ENCODE measurements at places on chromosomes 6 and 20. TPM values are rescaled to one million over a fixed set of nuclear protein-coding genes. Genes with fewer than 3 reads are reported as not detected.

DNA sequence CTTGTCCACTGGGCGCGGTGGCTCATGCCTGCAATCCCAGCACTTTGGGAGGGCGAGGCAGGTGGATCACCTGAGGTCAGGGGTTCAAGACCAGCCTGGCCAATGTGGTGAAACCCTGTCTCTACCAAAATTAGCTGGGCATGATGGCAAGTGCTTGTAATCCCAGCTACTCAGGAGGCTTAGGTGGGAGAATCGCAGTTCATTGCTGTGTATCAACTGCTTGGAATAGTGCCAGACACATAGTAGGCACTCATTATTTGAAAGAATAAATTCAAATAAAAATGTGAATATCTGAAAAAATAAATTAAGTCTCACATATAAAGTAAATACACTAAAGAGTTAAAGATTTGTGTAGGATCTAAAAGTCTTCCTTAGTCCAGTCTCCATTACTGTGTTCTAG is 1.9 kb downstream of the PAK1IP1 start:
- no peak for ATAC-seq

GRCh38 chr20:34624629-34625028 is 52.3 kb downstream of the PIGU start:
- no peak for ATAC-seq

MAN1A1 gene
- total RNA-seq = 132 TPM

DNA sequence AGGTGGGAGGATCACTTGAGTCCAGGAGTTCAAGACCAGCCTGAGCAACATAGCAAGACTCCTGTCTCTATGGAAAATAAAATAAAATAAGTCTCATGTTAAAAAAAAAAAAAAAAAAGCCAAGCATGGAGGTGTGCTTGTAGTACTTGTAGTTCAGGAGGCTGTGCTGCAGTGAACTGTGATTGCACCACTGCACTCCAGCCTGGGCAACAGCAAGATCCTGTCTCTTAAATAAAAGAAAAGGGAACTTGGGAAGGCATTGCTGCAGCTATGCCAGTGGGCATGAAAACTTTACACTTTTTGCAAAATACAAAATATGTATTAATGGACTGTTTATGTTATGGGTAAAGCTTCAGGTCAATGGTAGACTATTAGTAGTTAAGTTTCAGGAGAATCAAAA is 37.5 kb upstream of the REV3L start:
- no peak for ATAC-seq

GRCh38 chr6:137120748-137121147 is 52.7 kb downstream of the IL22RA2 start:
- ATAC-seq = no peak

DNA sequence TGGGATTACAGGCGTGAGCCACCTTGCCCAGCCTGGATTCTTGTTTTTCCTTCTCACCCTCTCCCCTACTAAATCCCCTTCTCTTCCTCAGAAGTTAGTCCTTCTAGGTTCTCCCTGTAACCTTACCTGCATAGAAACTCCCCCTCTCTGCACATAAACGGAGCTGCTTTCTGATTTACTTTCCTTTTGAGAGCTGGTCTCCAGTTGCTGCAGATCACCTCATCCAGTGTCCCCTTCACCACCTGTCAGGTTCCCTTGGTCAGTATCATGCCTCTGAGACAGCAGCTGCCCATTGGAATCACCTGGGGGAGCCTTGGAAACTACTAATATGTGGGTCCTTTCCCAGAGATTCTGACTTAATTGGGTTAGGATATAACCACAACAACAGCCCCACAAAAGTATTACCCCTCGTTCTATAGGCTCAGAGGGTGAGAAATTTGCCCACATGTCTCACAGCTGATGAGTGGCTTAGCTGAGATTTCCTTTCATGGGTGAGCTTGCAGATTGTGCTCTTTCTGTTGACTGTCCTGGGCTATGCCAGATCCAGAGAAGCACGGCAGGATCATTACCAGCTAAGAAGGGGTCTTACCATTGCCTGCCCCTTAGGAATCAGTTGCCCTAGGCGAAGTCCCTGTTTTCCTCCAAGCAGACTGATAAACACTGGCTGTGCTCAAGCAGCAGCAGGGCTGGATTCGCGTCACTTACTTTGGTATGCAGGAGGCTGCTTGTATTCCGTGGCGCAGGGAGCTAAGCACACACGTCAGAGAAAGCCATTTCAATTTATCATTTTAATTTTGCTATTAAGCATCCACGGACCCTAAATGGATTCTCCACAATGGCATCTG is 51.3 kb downstream of the AKAP12 start:
- ATAC-seq = peak; percentile 89

DNA sequence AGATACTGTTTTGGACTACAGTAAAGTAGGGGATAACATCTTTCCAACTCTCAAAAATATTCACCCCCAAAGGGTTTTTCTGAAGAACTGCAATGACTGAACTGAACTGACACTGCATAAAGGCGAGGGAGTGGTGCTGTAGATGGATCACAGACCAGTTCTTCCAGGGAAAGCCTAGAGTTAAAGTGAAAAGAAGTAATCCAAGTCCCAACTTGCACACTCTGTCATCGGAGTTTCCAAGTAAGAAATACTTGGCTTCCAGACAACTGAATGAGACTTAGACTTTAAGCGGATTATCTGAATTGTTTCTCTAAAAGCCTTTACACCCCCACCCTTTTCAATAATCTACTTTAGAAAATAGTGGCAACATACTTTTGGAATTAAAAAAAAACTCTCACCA is 134.1 kb upstream of the PREP start:
- ATAC-seq = no peak

GPX5 gene
- total RNA-seq = not detected

GRCh38 chr6:39791850-39792539 is at the start of gene DAAM2:
Gene DAAM2, plus strand, starts transcription at chr6:39792376. Its CDS starts 63,927 bp downstream, at chr6:39856303.
- ATAC-seq = peak; percentile 89

DNA sequence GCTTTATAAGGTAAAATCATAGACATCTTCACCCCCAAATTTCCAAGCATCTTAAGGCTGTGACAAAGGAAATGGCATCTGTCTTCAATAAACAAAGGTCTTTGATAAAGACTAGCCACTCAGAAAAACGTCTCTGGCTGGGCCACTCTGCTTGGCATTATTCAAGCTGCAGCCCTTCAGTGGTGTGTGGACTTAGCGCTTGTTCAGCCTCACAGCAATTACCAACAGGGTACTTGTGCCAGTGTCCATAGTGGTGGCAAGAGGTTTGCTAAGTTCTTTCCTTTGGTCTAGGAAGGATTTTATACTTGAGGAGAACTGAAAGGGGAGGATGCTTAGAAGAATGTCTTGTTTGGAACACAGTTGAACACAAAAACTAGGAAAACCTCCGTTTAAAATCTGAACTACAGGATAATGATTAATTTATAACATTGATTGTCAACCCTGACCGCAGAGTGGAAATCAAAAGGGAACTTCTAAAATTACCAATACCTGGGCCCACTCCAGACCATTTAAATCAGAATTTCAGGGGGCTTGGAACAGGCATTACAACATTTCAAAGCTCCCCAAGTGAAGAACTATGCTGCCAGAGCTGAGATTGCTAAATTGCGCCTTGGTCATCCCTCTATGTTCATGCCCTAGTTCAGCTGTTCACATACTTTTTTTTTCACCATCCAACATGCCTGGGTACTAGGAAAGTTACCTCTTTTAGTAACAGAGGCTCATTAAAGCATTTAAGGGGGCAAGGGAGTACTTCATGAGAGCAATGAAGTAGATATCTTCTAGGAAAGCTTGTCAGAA is 378.5 kb downstream of the FRK start:
- ATAC-seq = no peak

- ATAC-seq = no peak
These were observed 43.0 kb downstream of the TPD52L1 start for GRCh38 chr6:125196613-125197012.

TCP11 gene
- not detected for total RNA-seq

Data from gastroesophageal sphincter (tissue), 4 donors.